ENCODE measurements at places on chromosomes 11 and 22. TPM values are rescaled to one million over a fixed set of nuclear protein-coding genes. Genes with fewer than 3 reads are reported as not detected.

The APOBEC3H gene
- 0.70 TPM for total RNA-seq

The MOV10L1 gene
- 5.0 TPM for total RNA-seq

The CTSW gene
- total RNA-seq, result not detected

The ABTB2 gene
- 6.9 TPM for total RNA-seq

The RAB1B gene
- total RNA-seq, result 103 TPM

The NELL1 gene
- total RNA-seq, result 40.9 TPM

The ANO5 gene
- 34.2 TPM for total RNA-seq

The CNTF gene
- total RNA-seq, result 2.0 TPM

The DEFB131B gene
- total RNA-seq, result not detected

The IL17REL gene
- not detected for total RNA-seq

The NUDT22 gene
- 46.5 TPM for total RNA-seq

The OR2D2 gene
- total RNA-seq, result 1.9 TPM

The FXYD6 gene
- 365 TPM for total RNA-seq

The SYNGR1 gene
- total RNA-seq, result 296 TPM

The PDGFB gene
- 13.0 TPM for total RNA-seq

The PPP2R1B gene
- total RNA-seq, result 50.3 TPM

The EXPH5 gene
- 3.5 TPM for total RNA-seq

The OR52I2 gene
- total RNA-seq, result not detected

The RCOR2 gene
- total RNA-seq, result 9.7 TPM

The DDX6 gene
- total RNA-seq, result 199 TPM

The RIN1 gene
- 11.7 TPM for total RNA-seq

The CYB5R2 gene
- total RNA-seq, result 12.8 TPM

The KCNK4 gene
- 6.1 TPM for total RNA-seq

The POU2AF2 gene
- total RNA-seq, result not detected

The FXYD2 gene
- 4.1 TPM for total RNA-seq

The OR51E2 gene
- not detected for total RNA-seq

The FAT3 gene
- total RNA-seq, result 82.3 TPM

The SLC25A1 gene
- 35.3 TPM for total RNA-seq

The CADM1 gene
- total RNA-seq, result 142 TPM

The PRR5L gene
- total RNA-seq, result 35.6 TPM

The C22orf15 gene
- not detected for total RNA-seq

The RAG1 gene
- total RNA-seq, result 0.76 TPM

The MPPED1 gene
- total RNA-seq, result 100 TPM

The CALCB gene
- total RNA-seq, result not detected

The SYT13 gene
- 119 TPM for total RNA-seq

The GSTT2 gene
- not detected for total RNA-seq

The IGSF22 gene
- total RNA-seq, result 2.7 TPM

The BLID gene
- total RNA-seq, result 5.7 TPM

The FAM168A gene
- 170 TPM for total RNA-seq

The HBD gene
- total RNA-seq, result not detected

The GP1BB gene
- not detected for total RNA-seq

The MYO7A gene
- total RNA-seq, result 7.4 TPM

The OR56A3 gene
- total RNA-seq, result not detected

The TMEM191C gene
- total RNA-seq, result 13.1 TPM

The NLRP6 gene
- not detected for total RNA-seq

The P2RY2 gene
- 3.4 TPM for total RNA-seq

The HEPHL1 gene
- not detected for total RNA-seq

The PGA4 gene
- total RNA-seq, result 2.9 TPM

The SLC22A9 gene
- total RNA-seq, result 4.6 TPM

The C11orf52 gene
- 0.57 TPM for total RNA-seq

The TMPRSS13 gene
- total RNA-seq, result not detected

Data from dorsolateral prefrontal cortex (tissue), 122 donors.